Bronchial epithelial cell (primary cell): ENCODE measurements at places on chromosomes 7 and 10. TPM values are rescaled to one million over a fixed set of nuclear protein-coding genes. Genes with fewer than 3 reads are reported as not detected.

Gene HMX2
- not detected in 2 replicates for total RNA-seq

Gene ASB15
- total RNA-seq, result not detected in 2 replicates

Gene HSPA12A
- 0.79 and 1.4 TPM in 2 replicates for total RNA-seq

Gene TUBAL3
- 0.26 TPM in 2 replicates for total RNA-seq

Gene SPDYE2
- total RNA-seq, result not detected in 2 replicates

GRCh38 chr10:61338146-61338545 lies 115.0 kb downstream of the TMEM26 start:
- no peak for DNase-seq

GRCh38 chr10:79180414-79181221 lies 111.9 kb downstream of the ZMIZ1 start:
- DNase-seq, result no peak

DNA sequence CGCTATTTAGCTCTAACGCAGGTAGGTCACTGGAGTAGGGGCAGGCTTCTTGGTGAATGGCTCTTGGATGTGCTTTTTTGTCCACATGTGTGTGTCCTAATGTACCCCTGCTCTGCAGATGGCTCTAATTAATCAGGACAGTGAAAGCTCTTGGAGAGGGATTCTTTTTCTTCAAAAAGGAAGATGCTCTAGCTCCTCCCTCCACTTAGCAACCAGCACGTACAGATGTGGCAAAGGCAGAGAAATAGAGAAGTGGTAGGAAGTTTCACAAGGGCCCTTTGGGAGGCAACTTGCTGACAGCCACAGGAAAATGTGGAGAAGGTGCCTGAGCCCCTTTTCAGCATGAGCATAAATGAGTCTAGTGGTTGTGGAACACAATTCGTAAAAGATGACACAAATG lies 221.7 kb downstream of the PLXNA4 start:
- DNase-seq, result no peak

GRCh38 chr10:44723082-44723481 lies 188.1 kb upstream of the TMEM72 start:
- no peak for DNase-seq

DNA sequence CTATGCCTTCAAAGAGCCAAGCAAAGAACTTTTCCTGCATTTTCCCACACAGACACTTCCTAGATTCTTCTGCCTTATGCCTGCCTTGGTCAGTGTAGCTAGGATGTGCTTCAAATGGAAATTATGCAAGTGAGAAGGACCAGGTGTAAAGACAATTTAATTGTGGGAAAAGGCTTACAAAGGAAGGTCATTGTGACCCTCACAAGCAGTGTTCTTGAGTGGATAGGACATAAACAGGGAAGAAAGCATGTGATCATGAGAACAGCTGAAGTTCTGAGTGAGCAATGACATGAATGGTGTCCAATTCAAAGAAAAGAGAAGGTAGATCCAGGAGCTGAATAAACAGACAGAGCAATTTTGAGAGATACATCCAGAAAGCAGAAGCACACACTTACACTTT lies 1.3 kb upstream of the PIP start:
- no peak for DNase-seq

- DNase-seq, result peak; percentile 61
Observed at GRCh38 chr10:50739618-50740292, at the start of gene ASAH2B. Gene ASAH2B (plus strand): TSS chr10:50739936. CDS start chr10:50745131, 5,195 bp downstream.

- no peak for DNase-seq
Observed at GRCh38 chr10:32376771-32377170, 29.8 kb upstream of the EPC1 start.

GRCh38 chr10:120982507-120982906 lies 131.3 kb downstream of the WDR11 start:
- DNase-seq, result no peak
